Heart left ventricle (tissue), 16 donors: ENCODE measurements at places on chromosomes 5 and 9. TPM values are rescaled to one million over a fixed set of nuclear protein-coding genes. Genes with fewer than 3 reads are reported as not detected.

Gene SLC44A1
- 24.5 TPM for total RNA-seq

Gene GMCL2
- total RNA-seq: not detected

Gene CENPK
- not detected for total RNA-seq

Gene PCDHGA2
- total RNA-seq: 5.8 TPM

Gene FBP2
- not detected for total RNA-seq

Gene IL33
- 8.0 TPM for total RNA-seq

Gene IARS1
- total RNA-seq: 85.3 TPM

Gene TRIO
- total RNA-seq: 58.0 TPM

DNA sequence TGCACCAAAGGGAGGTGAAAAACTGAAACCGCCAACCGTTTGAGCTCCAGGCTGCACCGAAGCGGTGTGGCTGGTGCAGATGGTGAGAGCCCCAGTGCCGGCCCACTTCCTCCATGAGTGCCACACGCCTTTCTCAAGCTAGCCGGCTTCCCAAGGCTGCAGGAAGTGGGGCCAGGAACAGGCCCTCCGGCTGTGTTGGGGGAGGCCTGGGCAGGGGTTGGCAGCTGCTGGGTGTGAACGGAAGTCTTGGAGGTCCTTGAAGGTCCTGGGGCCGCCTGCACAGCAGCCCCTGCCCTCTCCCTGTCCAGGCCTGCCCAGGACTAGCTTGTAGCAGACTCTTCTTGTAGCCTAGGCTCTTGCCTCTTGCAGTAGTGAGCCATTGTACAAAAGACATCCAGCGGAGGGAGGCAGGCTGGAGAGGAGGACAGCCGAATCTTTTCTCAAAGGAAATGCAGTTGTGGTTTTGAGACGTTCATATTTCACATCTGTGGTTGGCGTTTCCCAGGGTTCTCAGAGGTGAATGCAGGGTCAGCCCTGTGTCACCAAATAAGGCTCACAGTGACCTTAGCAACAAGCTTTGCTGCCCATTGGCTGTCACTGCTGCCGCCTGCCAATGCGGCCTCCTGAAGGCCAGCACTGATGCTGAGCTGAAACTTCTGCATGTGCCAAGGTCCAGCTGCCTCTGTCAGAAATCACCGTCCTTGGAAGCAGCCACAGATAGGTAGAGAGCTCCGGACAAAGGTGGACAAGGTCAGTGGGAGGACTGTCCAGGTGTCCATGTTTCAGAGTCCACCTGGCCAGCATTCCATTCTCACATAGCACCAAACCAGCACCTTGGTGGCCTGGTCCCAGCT, 23.9 kb downstream of the IRF1 start:
- peaks cover 76% of the 10 kb centered on the region for H3K4me1 ChIP-seq
- DNase-seq: peak; percentile 74
- H3K27me3 ChIP-seq: no peaks in the 10 kb centered on the region
- H3K27ac ChIP-seq: peak overlapping the region; percentile 38
- no peaks in the 10 kb centered on the region for H3K36me3 ChIP-seq

DNA sequence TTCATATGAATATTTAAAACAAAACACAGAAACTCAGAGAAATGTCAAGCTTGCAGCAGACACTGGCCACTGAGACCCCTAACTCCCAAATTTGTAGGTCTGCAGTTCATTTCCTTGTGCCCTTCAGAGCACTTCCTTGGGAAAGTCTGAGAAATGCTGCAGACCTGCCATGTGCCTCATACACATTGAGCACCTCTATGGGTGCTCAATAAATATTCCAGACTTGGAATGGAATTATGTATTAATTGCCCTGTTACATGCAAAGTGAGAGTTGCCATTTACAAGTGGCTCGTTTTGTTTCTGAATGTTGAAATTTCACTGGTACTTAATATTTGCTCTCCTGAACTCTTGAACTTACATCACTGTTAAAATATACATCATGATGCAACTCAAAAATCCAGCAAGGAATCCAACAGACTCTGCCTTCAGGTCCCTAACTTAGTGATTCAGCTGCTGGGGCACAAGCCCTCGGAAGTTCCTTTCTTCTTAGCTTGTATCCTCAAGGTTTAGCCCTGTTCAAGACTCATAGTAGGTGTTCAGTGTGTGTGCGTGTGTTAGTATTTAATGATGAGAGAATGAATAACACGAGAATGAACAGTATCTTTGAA, 90.6 kb downstream of the PTCD2 start:
- no peaks in the 10 kb centered on the region for H3K27me3 ChIP-seq
- H3K4me1 ChIP-seq: no peaks in the 10 kb centered on the region
- no peaks in the 10 kb centered on the region for H3K36me3 ChIP-seq
- no peak for DNase-seq

DNA sequence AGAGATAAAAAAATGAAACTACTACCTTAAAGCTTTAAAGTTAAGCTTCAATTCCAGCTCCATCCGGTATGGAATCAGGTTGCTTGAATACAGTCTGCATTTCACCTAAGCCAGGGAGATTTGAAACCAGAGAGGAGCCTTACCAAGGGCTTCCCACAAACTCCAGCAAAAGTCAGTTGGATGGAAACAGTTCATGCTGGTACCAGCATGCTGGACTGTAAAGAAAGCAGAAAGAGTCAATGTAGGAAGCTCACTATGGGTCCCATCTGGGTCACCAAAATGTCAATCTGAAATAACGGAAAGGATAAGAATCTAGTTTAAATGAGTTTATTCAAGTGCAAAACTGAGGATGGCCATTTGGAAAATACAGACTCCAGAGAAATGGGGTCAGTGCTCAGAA, 65.3 kb downstream of the CDO1 start:
- no peak overlapping the region for H3K27ac ChIP-seq
- DNase-seq: no peak
- H3K4me3 ChIP-seq: no peak overlapping the region
- H3K4me1 ChIP-seq: no peaks in the 10 kb centered on the region
- no peaks in the 10 kb centered on the region for H3K27me3 ChIP-seq

GRCh38 chr5:16480821-16481538, 15.4 kb upstream of the ZNF622 start:
- no peak overlapping the region for H3K27ac ChIP-seq
- peaks cover 26% of the 10 kb centered on the region for H3K36me3 ChIP-seq
- H3K4me1 ChIP-seq: peaks cover 7% of the 10 kb centered on the region
- no peaks in the 10 kb centered on the region for H3K27me3 ChIP-seq

DNA sequence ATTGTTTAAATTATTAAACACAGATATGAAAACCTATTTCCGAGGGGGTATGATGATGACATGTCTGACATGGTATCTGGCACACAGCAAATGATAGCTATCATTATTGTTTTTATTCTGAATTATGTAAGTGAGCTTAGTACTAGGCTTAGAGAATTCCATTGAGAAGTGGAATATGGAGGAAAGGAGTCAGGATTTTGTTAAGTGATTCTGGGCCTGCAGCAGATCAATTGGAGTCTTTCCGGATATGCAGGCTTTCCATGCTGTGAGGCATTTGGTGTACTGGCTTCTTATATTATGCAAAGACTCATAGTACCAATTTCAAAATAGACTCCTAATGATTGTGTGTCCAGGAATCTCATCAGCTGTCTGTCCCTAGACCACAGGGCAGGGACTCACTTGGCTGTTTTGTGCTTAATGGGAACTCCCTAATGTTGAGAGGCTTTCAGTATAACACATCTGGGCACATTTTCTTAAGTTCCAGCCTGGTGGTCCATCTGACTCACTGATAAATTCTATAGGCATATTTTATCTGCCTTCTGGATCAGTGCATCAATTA, 180.0 kb upstream of the KLF9 start:
- no peaks in the 10 kb centered on the region for H3K27me3 ChIP-seq
- DNase-seq: no peak
- no peaks in the 10 kb centered on the region for H3K36me3 ChIP-seq
- H3K4me1 ChIP-seq: peaks cover 19% of the 10 kb centered on the region

GRCh38 chr5:180799194-180799593, 3.4 kb downstream of the MGAT1 start:
- no peak overlapping the region for H3K27ac ChIP-seq
- DNase-seq: no peak
- H3K27me3 ChIP-seq: no peaks in the 10 kb centered on the region
- no peak overlapping the region for H3K4me3 ChIP-seq

DNA sequence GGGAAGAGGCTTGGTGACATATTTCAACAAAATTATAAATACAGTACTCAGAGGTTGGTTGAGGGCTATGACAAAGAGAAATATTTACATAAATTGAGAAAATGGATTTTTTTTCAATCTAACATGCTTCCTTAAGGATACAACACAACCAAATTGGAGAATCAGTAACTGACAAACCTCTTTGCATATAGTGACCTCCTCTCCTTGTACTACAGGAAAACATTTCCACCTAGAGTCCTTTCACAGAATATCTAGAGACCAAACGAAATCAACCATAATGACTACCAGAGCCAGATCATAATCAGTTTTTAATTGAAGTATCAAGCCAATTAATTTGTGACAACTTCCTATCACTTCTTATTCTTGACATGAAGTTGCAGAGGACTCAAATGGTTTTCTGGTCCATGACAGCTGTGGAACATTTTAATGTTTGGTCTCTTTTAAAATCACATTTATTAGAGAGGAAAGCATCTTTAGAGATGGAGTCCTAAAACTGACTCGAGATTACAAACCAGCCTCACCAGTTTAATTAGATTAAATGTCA, 1636.5 kb upstream of the C9orf72 start:
- H3K27ac ChIP-seq: no peak overlapping the region
- peaks cover 15% of the 10 kb centered on the region for H3K4me1 ChIP-seq
- H3K27me3 ChIP-seq: peaks cover 24% of the 10 kb centered on the region
- DNase-seq: no peak

- H3K4me1 ChIP-seq: peaks cover 6% of the 10 kb centered on the region
- no peaks in the 10 kb centered on the region for H3K36me3 ChIP-seq
- DNase-seq: no peak
- peak overlapping the region; percentile 55 for H3K4me3 ChIP-seq
- peaks cover 79% of the 10 kb centered on the region for H3K27me3 ChIP-seq
These were observed 12.6 kb downstream of the IRX2 start for GRCh38 chr5:2738700-2739359.

GRCh38 chr9:108894225-108894997, 32.3 kb downstream of the ACTL7A start:
- no peak overlapping the region for H3K27ac ChIP-seq
- H3K4me1 ChIP-seq: no peaks in the 10 kb centered on the region
- H3K36me3 ChIP-seq: peaks cover 98% of the 10 kb centered on the region

DNA sequence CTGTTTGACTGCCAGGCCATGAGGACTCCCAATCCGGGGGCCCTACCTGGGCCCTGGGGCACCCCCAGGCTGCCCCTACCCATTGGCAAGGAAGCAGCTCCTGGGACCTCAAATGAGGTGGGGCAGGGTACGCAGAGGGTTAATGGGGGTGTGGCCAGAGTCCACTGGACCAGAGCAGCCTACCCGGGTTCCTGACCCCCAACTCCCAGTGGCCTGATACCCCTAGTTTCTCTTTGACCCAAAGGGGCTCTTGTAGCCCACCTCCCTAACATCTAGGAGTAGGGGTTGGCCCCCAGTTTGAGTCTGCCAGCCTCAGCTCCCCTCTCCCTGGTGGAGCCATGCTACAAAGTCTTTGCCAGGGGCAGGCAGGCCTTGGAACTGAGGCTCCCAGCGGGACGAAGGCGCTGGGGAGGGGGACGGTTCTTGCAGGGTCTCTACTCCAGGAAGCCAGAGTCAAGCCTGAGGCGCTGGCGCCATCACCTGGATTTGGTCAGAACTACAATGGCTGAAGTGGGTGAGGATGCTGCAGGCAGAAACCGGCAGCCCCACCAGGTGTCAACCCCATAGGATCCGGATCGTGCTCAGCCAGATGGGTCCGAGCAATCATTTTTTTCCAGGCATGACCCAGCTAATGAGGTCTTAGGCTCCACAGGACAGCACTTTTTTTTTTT, 8.4 kb upstream of the CERCAM start:
- no peak overlapping the region for H3K4me3 ChIP-seq
- no peak for DNase-seq
- H3K4me1 ChIP-seq: no peaks in the 10 kb centered on the region
- no peaks in the 10 kb centered on the region for H3K36me3 ChIP-seq

GRCh38 chr5:107242411-107243219, 428.1 kb downstream of the EFNA5 start:
- no peaks in the 10 kb centered on the region for H3K27me3 ChIP-seq
- H3K4me1 ChIP-seq: no peaks in the 10 kb centered on the region
- H3K36me3 ChIP-seq: no peaks in the 10 kb centered on the region
- no peak overlapping the region for H3K27ac ChIP-seq

- H3K36me3 ChIP-seq: no peaks in the 10 kb centered on the region
- H3K4me1 ChIP-seq: peaks cover 40% of the 10 kb centered on the region
- DNase-seq: no peak
These were observed 27.2 kb upstream of the TNFSF8 start for GRCh38 chr9:114957558-114957957.

DNA sequence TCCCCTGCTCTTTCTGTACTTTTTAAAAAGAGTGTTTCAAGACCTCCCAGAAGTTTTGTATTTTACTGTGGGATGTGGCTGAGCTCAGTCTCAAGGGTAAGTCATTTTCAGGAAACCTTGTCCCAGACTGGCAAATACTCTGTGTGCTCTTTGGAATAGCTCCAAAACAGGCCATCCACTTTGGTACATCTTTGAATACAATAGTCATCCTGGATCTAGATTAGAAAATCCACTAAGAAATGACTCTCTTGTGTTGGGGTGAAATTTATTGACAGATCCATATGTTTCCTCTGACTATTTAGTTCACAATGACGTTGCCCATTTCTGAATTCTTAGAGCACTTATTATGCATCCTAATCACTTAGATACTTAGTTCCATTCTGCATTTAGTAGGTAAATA, 95.2 kb downstream of the PLCXD3 start:
- no peak overlapping the region for H3K27ac ChIP-seq
- H3K4me3 ChIP-seq: no peak overlapping the region
- H3K4me1 ChIP-seq: peaks cover 10% of the 10 kb centered on the region
- no peaks in the 10 kb centered on the region for H3K36me3 ChIP-seq
- DNase-seq: no peak

GRCh38 chr9:81535542-81536241, 153.7 kb downstream of the TLE1 start:
- no peaks in the 10 kb centered on the region for H3K4me1 ChIP-seq
- no peak overlapping the region for H3K27ac ChIP-seq
- H3K4me3 ChIP-seq: no peak overlapping the region
- H3K36me3 ChIP-seq: no peaks in the 10 kb centered on the region
- no peaks in the 10 kb centered on the region for H3K27me3 ChIP-seq
